ENCODE measurements at places on chromosomes 3 and 15. TPM values are rescaled to one million over a fixed set of nuclear protein-coding genes. Genes with fewer than 3 reads are reported as not detected.
A peak's percentile ranks its signal among the peaks of the same experiment; 100 is the strongest.

GRCh38 chr3:119969759-119970158, 124.5 kb downstream of the GSK3B start:
- DNase-seq = no peak

DNA sequence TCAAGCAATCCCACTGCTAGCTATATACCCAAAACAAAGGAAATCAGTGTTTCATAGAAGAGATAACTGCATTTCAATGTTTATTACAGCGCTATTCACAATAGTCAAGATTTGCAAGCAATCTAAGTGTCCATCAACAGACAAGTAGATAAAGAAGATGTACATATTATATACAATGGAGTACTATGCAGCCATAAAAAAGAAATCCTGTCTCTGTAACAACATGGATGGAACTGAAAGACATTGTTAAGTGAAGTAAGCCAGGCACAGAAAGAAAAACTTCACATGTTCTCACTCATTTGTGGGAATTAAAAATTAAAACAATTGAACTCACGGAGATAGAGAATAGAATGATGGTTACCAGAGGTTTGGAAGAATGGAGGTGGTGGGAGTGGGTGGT, 89.2 kb downstream of the LSAMP start:
- no peak for DNase-seq

GRCh38 chr3:187288131-187288854, 3.2 kb downstream of the MASP1 start:
- no peak for DNase-seq

DNA sequence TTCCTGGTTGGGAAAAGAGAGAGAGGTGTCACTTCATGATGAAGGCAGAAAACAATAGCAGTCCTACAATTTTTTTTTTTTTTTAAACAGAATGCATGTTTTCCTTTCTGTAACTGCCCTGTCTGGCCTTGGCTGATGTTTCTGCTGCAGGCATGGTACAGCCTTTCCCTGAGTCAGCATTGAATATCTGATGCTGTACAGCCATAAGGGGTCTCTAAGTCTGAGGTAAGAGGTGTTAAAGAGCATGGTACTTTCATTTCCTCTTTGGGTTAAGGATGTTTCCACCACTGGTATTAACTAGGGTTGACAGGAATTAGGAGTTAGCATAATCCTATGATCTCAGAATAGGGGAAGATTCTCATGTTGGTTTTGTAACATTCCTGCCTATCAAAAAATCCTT, 147.4 kb downstream of the CHST2 start:
- no peak for DNase-seq

GRCh38 chr3:187210091-187210490, 12.8 kb downstream of the RTP1 start:
- DNase-seq = no peak

DNA sequence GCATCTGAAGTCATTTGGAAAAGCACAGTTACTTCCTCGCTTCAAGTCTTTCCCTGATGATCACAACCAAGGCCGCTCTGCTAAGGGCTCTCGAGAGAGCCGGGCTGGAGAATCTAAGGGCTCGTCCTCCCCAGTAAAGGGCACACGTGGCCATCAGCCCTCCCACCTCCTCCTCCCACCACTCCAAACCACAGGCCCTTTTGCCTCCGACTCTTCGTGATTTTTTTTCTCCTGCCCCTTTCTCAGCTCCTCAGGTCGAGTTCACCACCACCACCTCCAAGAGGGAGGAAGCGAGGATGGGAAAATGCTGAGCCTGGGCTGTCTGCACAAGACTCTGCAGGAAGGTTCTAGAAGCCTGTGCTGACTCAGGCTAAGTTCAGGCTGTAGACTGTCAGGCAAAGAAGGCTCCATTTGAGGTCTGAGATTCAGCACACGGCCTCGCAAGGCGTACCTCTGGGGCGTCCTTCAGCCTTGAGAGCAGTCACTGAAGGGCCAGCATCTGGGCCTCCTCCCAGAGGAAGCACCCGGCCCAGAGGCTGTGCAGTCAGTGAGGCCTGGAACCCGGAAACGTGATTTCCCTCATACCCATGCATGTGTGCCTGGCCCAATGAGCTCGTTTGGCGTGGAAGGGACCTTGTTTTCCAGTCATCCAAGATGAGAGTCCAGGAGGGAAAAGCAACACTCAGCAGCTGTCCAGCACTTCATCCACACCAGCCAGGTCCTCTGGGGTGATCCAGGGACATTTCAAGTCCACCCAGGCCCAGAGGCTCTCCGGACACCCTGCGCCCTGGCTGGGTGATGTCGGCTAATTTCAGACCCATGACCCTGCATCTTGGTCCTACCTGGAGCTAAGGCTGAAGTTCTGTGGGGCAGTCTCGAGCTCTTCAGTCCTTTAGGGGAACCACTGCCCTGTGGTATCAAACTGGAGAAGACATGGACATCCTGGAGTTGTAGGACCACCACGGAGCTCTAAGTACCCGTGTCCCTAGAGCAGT, 196.8 kb downstream of the XXYLT1 start:
- DNase-seq = no peak

GRCh38 chr3:3714572-3714971, 84.7 kb upstream of the LRRN1 start:
- DNase-seq = no peak

- no peak for DNase-seq
Observed at GRCh38 chr3:170542704-170543103, 43.2 kb downstream of the SLC7A14 start.

DNA sequence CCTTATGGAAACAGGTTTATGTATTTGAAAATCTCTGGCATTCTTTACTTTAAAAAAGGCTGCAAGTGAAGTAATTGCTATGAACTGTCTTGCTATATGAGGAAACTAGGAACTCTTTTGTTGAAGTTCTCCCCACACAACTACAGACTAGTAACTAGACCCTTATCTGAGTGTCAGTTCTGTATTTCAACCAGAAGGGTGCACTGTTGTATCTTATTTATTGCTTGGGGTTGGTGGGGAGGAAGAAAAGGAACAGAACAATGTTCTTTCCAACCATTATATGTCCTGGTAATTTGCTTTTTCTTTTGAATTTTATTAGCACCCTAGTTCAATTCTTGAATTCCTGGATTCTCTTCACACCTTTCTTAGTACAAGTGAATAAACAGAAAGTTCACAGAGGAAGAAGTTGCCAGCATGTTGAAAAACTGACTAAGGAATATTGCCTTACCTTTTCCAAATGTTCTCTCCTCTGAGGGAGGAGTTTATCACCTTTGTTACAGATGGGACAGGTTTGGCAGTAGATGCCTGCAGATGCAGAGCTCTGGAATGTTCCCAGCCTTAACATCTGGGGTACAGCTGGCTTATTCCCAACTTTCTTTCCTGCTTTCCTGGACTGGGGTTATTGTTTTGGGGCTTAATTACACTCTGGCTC, 162.4 kb upstream of the CFAP20DC start:
- DNase-seq = peak; percentile 46

- no peak for DNase-seq
Observed at GRCh38 chr3:53154881-53155285, 6.1 kb upstream of the PRKCD start.

DNA sequence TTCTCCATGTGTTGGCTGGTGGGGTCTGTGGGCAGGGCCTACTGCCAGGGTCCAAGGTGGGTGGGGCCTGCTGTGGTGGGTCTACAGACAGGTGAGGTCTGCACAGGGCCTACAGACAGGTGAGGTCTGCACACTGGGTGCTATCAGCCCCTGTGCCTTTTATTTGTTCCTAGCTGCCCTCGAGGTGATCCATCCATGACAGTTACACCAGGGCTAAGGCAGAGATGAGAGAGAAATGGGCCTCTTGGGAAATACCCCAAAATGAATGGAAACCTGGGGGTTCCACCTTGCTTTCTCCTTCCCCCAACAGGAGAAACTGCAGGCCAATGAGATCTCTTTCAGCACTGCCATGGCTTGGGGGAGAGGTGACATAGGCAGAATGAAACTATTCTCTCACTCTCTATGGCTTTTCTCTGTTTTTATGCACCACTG, 36.4 kb downstream of the CFAP100 start:
- no peak for DNase-seq

DNA sequence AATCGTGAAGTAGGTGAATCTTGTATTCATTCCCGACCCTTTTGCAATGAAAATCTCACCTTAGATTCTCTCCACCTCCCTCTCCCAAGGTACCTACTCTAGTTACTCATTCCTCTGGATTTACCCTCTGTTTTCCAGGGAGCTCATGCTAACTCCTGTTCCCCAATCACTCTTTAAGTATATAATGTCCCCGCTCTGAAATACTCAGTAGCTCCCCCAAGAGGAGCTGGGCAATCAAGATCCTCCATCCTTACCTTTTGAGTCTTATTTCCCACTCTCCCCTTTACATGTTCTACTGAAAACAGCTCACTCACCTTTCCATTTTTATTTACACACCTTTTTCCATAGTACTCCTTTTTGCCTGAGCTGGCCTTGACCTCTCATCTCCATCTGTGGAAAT, 599.9 kb downstream of the RBMS3 start:
- no peak for DNase-seq

- DNase-seq = no peak
Observed at GRCh38 chr3:180755556-180755955, 76.3 kb upstream of the CCDC39 start.

GRCh38 chr15:66025015-66025452, 155.7 kb downstream of the RAB11A start:
- DNase-seq = peak; percentile 40

DNA sequence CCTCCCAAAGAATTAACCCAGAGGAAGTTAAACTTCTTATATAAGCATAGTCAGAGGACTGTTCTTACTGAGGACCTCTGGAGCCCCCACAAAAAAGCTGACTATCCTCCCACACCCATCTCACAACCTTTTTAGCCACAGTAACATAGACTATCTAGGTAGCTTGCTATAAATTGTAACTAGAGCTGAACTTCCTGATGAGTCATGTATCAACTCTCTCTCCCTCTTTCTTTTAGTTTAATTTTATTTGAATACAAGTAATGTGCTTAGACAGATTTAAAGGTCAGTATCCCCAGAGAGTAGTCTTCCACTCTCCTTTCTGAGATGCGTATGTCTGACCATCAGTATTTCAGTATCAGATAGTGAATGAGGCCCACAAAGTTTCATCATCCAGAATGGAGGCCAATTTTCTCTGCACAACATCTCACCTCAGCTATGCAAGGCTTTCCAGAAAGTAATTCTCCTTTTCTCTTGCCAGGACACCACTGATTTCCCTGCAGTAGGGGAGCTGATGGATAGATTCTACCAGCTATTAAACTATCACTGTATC, 104.0 kb upstream of the MYRIP start:
- no peak for DNase-seq

- DNase-seq = no peak
Observed at GRCh38 chr15:28098360-28098765, 752 bp downstream of the OCA2 start.

- no peak for DNase-seq
Observed at GRCh38 chr3:161291191-161291901, 70.2 kb downstream of the NMD3 start.

Gene KCNMB2
- 11.5 TPM for polyA plus RNA-seq

Gene GABRR3
- polyA plus RNA-seq = not detected

Gene CCK
- 5.7 TPM for polyA plus RNA-seq

Gene CCDC9B
- polyA plus RNA-seq = 11.6 TPM

Data from muscle of back (tissue), 13 donors.